ENCODE measurements at places on chromosomes 2 and 18. TPM values are rescaled to one million over a fixed set of nuclear protein-coding genes. Genes with fewer than 3 reads are reported as not detected.

Gene MYL1
- total RNA-seq: not detected

Gene MAP3K19
- not detected for total RNA-seq

Gene GYPC
- total RNA-seq: 28.1 TPM

Gene FAM237A
- total RNA-seq: not detected

Gene UGT1A3
- total RNA-seq: not detected

Gene NIFK
- total RNA-seq: 72.4 TPM

Gene HOXD13
- total RNA-seq: not detected

Gene PDE1A
- 0.25 TPM for total RNA-seq

Gene IL1R2
- total RNA-seq: not detected

Gene TPO
- not detected for total RNA-seq

Gene STK17B
- total RNA-seq: 11.7 TPM

Gene SOX11
- 24.8 TPM for total RNA-seq

Gene LCLAT1
- total RNA-seq: 18.9 TPM

Gene SLC16A14
- 2.6 TPM for total RNA-seq

Gene DIPK1C
- not detected for total RNA-seq

Gene SERPINB12
- total RNA-seq: not detected

Gene TXNDC2
- 0.09 TPM for total RNA-seq

Gene ACKR3
- 1.4 TPM for total RNA-seq

Gene NEU2
- total RNA-seq: not detected

Gene ALPP
- total RNA-seq: 0.20 TPM

Gene LAMA3
- total RNA-seq: 0.50 TPM

Gene TUBA3E
- 0.18 TPM for total RNA-seq

Gene GALR1
- 0.07 TPM for total RNA-seq

Gene LRATD1
- 2.3 TPM for total RNA-seq

Gene DAPL1
- total RNA-seq: not detected

Gene RAX
- 0.57 TPM for total RNA-seq

Gene SERPINB3
- 0.11 TPM for total RNA-seq

Gene AQP12A
- total RNA-seq: not detected

Gene TLK1
- 99.6 TPM for total RNA-seq

Gene TUBB8B
- total RNA-seq: 1.2 TPM

Gene FARSB
- 26.8 TPM for total RNA-seq

Gene B3GNT7
- total RNA-seq: 151 TPM

Gene TFCP2L1
- 3.7 TPM for total RNA-seq

Gene NOSTRIN
- total RNA-seq: not detected

Gene SUPT7L
- 23.8 TPM for total RNA-seq

Gene IL37
- total RNA-seq: not detected

Gene ZAP70
- total RNA-seq: 0.64 TPM

Gene DSC3
- total RNA-seq: 2.1 TPM

Gene DNAH6
- 0.18 TPM for total RNA-seq

Gene REG3G
- total RNA-seq: 0.30 TPM

Gene BUB1
- 115 TPM for total RNA-seq

Gene CCDC74A
- 12.6 TPM for total RNA-seq
